ENCODE measurements at places on chromosomes 7 and 10.

DNA sequence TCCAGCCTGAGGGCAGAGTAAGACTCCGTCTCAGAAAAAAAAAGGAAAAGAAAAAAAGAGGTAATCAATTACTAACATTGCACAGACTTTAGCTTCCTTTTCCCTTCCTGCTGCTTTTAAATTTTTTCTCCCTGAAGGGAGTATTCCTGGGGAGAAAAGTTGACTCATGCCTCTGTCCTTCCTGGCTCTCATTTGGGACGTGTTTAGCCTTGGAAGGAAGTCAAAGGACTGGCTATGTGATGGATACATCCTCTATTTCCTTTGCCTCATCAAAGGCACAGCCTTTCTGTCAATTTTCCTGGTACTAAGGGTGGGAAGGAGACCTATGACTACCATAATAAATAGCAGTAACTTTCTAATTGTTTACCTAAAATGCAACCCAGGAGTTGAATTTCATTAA is 77.6 kb downstream of the ITGA8 start:
- DNase-seq = no peak

- DNase-seq = no peak
Observed at GRCh38 chr10:2925631-2926030, 141.7 kb upstream of the PFKP start.

GRCh38 chr7:107700570-107700969 is 39.9 kb downstream of the SLC26A4 start:
- DNase-seq = no peak

DNA sequence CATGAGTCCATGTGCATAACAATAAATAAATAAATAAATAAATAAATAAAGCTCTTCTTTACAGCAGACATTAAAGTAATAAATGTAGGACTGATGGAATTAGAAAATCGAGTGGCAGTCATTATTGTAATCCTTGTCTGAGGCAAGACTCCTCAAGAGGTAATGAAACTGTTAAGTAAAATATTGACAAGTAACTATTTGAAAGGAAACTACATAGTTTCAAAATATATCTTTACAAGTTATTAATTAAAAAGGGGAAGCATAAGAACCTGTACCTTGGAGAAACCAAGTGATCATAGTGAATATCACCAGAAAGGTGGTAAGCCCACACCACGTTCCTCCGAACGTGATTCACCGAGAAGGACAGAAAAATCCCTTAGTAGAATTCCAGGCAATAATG is 285.6 kb upstream of the SORCS1 start:
- no peak for DNase-seq

- DNase-seq = no peak
Observed at GRCh38 chr7:38177621-38178003, 433 bp upstream of the STARD3NL start.

DNA sequence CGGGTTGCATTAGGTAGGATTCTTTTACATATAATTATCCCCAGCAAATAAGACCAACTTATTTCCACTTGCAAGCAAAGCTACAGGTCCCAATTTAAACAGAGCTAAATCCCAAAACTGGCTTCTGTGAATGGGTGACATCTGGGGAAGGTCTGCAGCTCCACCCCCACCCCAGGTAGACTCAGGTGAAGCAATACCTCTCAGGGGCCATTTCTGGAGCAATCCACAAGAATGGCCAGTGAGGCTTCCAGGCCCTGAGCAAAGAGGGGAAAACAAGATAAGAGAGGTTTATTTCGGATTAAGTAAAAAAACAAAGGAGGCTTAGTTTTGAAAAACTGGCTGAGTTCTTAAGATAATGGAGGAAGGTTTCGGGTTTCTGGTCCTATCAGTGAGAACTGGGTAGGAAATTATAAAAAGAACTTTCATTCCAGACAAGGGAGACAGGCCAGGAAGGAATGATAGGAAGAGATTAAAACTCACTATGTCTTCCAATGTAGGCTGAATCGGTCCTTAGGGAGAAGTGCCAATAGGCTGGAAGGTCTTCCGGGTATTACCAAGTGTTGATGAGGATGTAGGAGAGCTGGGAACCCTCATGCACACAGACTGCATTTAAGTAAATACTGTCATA is 25.4 kb downstream of the SH3PXD2A start:
- DNase-seq = no peak

GRCh38 chr10:52394246-52394645 is 80.2 kb downstream of the DKK1 start:
- no peak for DNase-seq

GRCh38 chr10:70255329-70256299 is 22.4 kb upstream of the PPA1 start:
- no peak for DNase-seq

GRCh38 chr7:106094780-106095179 is 17.3 kb downstream of the SYPL1 start:
- no peak for DNase-seq

GRCh38 chr7:31549611-31550010 is 35.7 kb downstream of the ITPRID1 start:
- DNase-seq = no peak

GRCh38 chr7:52920977-52921376 is 114.5 kb upstream of the POM121L12 start:
- no peak for DNase-seq

DNA sequence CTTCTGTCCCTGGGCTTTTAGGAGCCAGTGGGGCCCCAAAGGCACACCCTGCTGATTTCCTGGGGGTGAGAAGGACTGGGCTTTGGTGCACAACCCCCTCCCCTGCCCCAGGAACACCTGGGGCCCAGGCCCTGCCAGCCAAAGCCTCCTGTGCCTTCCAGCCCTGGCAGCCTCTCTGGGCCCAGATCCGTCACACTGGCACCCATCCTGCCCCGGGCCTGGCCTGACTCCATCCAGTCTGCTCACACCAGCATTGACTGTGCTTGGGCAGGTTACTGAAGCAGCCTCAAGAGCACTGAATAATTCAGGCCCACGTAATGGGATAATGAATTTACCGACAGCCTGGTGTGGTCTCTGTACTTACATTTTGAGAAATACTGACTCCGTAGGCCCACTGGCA is 12.0 kb upstream of the COMTD1 start:
- no peak for DNase-seq
